ENCODE measurements at places on chromosomes 5 and 9.

- DNase-seq: no peak
These were observed 70.2 kb upstream of the CTSL start for GRCh38 chr9:87655731-87656130.

DNA sequence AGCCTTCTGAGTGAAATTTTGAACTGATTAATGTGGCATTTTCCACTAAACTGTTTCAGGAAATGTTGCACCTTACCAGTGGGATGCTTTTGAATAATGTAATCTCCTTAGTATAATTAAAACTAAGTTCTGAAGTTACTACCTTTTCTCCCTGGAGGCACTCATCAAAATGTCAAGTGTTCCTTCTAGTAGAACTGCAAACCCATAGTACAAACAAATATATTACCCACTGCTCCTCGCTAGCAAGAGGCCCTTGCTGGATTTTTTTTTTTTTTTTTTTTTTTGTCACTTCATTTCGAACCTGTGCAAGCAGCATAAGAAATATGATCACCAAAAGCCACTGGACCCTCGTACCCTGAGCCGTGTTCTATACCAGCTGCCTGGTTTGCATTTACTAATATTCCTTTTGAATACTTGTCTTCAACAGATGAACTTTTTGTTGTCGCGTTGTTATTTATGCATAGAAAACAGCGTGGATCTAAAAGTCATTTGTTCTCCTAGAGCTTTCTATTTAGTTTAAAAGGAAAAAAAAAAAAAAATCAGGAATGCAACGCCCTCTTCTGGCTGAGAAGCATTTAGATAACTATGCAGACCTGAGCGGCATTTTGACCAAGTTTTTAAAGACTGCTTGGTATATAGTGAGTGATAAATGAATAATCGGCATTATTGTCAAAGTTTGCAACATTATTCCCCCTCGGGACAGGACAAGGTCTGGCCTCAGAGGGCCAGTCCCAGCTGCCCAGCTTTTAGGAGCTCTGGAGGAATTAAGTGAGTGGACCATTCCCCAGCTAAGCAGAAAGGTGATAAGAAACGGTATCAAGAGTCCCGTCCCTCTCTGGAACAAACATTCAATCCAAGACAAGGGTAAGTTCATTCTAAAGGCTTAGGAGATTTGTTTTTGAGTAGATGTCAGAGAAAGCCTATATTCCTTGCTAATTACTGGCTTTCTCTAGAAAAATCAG is 162.5 kb upstream of the KIF2A start:
- no peak for DNase-seq

- no peak for DNase-seq
These were observed 608.6 kb upstream of the DAB2 start for GRCh38 chr5:40033411-40033810.

DNA sequence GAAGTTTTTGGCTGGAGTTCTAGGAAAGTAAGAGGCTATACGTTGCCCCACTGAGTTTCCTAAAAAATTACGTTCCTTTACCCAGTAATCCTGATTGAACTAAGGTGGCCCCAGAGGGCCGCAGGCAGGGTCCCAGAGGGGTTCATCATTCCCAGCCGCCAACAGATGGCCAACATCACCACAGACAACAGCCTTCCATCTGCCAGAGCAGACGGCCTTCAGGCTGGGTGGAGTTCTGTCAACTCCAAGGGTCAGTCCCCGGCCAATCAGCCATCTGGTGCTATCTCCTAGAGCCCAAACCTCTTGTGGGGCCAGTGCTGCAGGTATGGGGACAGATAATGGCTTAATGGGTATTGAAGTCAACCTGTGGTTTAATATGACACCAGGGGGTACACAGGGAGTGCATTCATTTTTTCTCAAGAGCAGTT is 30.4 kb downstream of the TBC1D2 start:
- no peak for DNase-seq

DNA sequence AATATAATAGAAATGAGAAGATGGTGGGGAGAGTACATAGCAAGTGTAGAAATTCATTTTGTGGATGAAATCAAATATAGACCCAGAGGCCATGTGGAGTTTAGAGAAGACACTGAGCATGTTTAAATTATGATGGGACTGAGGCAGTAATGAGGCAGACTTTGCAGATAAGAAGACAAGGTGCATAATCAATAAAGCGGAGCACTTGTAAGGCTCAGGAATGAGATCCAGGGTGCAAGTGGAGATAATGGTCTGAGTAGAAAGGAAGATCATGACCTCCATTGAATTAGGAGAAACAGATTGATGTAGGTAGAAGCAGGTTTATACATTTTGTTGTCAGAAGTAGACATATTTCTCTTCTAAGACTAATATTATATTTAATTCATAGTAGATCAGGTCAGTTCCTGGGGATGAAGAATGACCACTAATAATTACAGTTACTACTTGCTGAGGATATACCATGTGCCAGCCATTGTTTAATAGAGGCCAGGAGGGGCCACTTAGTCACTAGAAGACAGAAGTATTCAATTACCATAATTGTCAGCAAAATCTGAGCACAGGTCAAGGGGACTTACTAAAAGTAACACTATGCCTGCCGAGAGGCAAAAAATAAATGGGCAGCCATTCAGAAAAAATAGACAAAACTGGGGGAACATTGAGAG is 479.8 kb downstream of the DNAH5 start:
- DNase-seq: no peak

DNA sequence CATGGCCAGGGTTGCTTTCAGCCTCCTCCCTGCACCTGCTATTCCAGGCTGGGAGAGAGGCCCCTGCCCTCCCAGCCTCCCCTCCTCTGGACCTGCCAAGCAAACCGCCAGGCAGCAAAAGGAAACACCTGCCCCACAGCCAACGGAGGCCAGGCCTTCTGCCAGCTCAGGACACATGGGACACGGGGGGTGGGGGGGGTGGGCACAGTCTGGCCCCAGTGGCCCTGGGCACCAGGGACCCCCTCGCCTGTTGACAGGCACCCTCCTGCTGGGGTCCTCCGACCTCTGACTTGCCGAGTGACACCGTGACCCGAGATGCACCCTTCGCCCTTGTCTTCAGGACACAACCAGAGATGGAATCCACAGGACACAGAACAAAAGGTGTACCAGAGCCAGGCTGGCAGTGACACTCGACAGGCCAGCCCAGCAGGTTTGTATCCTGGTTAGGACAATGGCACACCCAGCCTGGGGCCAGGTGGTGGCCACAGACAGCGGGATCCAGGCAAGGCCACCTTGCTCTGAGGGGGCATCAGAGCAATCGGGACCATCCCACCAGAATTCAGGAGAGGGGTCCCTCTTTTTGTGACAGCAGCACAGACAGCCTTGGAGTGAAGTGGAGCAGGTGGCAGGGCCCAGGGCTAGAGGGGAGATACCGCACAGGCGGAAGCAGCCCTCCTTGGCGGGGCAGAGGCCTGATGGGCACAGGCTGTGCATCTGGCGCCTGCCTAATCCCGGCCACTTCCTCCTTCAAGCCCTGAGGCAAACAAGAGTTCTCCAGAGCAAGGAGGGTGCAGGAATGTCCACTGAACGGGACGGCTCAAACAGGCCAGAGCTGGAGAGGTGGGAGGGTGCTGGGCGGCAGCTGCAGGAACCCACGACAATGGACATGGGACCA is 1.3 kb upstream of the TMEM210 start:
- DNase-seq: no peak

- no peak for DNase-seq
These were observed 584.5 kb downstream of the TLE4 start for GRCh38 chr9:80156262-80156661.

- DNase-seq: no peak
These were observed 1290.2 kb upstream of the WWC1 start for GRCh38 chr5:167001246-167001645.

DNA sequence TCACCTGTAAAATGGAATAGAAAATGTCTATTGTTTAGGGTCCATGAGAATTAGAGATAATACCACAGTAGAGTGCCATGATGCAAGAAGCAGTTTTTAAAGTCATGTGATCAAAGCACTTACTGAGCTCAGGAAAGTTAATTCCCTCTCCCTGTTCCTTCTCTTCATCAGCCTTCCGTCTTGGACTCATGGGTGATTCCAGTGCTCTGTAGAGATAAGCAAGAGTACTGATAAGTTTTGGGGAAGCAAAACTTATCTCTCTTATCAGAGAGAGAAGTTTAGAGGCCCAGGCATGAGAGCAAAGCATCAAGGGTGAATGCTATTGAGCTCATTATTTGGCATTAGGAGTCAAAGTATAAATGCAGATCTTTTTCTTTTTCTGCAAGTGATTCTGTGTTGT is 410.1 kb downstream of the AGTPBP1 start:
- DNase-seq: no peak

DNA sequence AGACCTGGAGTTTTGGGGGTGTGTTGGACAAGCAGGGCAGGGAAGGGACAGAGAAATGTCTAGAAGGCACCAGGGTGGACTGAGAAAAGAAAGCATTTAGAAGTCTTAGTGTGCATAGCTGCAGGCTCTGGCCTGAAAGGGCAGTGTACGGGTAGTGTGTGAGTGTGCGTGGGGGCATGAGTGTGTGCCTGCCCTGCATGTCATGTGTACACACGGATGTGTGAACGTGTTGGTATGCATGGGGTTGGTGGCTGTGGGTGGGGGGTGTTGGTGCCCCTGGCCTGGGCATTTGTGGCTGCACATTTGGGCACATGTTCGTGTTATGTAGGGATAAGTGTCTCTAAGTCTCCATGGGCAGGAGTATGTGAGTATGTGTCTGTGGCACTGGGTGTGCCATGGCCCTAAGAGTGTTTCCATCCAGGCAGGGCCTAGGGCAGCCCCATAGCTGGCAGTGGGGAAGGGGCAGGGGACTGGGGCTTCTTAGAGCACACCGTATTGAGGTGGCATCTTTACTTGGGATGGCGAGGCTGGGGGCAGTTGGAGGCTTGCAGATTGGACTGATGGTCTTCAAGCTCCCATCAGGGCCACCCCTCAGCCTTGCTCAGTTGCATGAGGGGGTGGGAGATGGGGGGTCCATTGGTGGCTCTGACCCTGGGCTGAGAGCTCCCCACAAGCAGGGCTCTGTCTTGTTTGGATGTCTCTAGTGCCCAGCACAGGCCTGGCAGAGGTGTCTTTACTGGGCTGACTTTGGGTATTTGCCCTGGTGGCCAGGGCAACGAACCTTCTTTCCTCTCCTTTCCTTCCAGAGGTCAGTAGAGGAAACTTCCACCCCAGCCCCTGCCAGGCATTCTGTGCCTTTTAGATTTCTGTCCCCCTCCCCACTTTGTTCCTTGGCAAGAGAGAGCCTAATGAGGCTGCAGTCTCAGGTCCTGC is 15.0 kb downstream of the PSD2 start:
- no peak for DNase-seq

DNA sequence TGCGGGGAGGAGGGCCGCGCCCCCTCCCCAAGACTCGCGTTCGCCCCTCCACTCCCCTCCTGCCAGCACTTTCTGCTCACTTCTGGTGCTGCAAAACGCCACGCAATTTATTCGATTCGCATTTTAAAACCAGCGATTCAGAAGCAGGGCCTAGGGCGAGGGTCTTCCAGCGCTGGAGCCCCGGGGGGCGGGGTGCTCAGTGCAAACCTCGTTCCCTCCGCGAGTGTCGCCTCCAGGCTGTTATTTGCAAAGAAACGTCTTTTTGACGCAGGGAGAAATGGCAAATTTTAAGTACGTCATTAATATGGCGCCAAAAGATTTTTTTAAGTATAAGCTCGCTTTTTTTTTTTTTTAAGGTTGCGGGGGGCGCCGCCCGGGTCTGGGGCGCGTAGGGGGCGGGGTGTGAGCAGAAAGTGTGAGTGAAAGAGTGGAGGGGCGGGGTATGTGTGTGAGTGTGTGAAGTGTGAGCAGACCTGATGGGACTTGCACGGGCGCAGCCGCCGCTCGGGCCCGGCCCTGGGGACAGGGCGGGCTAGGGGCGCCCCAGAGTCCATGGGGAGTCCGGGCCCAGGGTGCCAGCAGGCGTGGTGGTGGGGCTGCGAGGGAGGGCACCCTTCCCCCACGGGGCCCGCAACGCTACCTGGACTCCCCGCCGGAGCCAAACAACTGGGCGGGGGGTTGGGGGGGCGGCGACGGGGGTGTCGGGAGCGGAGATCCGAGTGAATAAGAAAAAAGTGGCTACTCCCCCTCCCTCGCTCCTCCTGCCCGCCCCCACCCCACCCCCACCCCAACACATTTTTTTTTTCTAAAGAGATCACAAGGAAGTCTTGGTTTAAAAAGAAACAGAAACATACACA is at the start of gene JADE2:
JADE2 (plus strand) TSS at position 845 of the 857 bp plus-strand sequence. CDS start 10,188 bp downstream, outside the sequence.
- no peak for DNase-seq

- DNase-seq: no peak
These were observed 507.5 kb downstream of the MTRR start for GRCh38 chr5:8376478-8376877.

GRCh38 chr5:94793816-94794198 is 175.3 kb downstream of the SLF1 start:
- DNase-seq: no peak

DNA sequence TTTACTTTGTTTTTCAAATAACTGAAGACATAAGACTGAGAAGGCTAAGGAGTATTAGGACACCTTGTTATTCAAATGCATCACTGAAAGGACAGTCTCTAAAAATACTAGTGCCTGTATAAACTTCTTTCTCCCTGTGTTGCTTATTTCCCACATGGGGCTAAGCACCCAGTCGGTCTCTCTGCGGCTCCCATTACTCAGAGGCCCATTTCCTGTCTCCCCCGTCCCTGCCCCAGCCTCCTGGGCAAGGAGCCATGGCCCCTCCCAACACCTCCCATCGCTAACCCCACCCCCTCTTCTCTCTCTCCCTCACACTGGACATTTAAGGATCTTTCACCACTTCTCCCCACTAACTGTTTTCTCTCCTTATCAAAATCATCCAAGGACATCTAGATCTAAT is 81.9 kb downstream of the EBF1 start:
- DNase-seq: no peak

DNA sequence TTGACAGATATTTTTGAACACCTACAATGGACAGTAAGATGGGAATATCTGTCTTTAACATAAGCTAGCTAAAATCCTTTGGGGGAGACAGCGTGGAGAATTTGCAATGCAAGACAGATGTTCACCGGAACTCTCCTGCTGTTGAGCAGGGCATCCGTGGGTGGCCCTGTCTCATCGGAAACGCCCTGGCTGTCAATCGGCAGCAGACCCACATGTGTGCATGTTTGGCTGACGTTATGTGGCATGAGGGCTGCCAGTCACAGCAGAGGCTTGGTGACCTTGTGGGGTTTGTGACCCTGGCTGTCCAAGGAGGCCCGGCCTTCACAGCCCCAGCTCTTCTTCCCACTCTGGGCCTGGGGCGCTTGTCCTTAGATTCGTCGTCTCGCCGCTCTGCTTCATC is 129.7 kb upstream of the OTULINL start:
- no peak for DNase-seq

- no peak for DNase-seq
These were observed 299.2 kb downstream of the BNC2 start for GRCh38 chr9:16571127-16571802.

DNA sequence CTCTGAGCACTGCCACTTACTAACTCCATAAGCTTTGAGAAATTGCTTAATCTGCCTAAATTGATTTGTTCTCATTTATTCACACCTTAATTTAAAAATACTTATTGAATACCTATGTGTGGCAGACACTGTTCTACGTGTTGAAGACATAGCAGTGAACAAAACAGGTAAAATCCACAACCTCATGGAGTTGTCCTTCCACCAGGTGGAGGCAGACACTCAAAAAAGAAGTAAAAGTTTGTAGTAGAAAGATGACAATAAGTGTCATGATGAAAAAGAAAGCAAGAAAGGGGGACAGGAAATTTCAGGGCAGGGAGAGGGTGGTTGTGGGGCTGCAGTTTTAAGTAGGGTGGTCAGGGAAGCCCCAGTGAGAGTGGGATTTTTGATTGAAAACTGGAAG is 94.9 kb downstream of the SREK1 start:
- DNase-seq: no peak

GRCh38 chr9:91178281-91179236 is 183.2 kb downstream of the AUH start:
- peak; percentile 50 for DNase-seq

- no peak for DNase-seq
These were observed 1625.2 kb downstream of the MAT2B start for GRCh38 chr5:165130656-165131055.

- no peak for DNase-seq
These were observed 106.8 kb downstream of the LMNB1 start for GRCh38 chr5:126883564-126884245.
